ENCODE measurements at places on chromosomes 2 and 18.

GRCh38 chr2:2992634-2993033, 385.0 kb downstream of the EIPR1 start:
- no peak for DNase-seq

- DNase-seq = no peak
Observed at GRCh38 chr2:40199771-40200170, 252.1 kb downstream of the SLC8A1 start.

DNA sequence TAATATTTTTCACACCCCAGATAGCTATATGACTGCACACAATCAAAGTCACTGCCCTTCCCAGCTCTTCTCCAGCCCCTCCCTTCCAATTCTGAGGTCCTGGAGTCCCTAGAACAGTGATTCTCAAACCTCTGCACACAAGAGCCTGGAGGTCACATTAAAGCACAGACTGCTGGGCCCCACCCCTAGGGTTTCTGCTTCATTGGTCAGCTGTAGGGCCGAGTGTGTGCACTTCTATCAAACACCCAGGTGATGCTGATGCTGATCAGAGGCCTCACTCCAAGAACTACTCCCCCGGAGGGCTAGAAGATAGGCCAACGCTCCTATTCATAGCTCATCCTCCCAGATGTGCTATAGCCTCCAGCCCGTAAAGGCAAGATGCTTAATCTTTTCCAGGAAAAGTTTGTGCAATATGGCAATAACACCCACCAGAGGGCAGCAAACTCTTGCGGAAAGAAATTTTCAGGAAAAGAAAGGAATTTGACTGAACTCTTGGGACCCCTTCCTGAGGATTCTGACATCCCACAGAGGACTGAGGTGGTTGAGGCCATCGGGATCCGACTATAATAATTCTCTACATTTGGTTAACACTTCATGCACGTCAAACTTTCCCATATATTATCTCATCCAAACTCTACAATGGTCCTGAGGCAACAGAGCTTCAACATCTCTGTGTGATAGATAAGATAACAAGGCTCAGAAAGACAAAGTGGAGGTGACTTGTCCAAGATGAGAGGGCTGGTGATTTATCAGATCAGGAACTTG, 194.2 kb upstream of the PKDCC start:
- DNase-seq = no peak

GRCh38 chr18:36304723-36305122, 7.2 kb downstream of the FHOD3 start:
- no peak for DNase-seq

DNA sequence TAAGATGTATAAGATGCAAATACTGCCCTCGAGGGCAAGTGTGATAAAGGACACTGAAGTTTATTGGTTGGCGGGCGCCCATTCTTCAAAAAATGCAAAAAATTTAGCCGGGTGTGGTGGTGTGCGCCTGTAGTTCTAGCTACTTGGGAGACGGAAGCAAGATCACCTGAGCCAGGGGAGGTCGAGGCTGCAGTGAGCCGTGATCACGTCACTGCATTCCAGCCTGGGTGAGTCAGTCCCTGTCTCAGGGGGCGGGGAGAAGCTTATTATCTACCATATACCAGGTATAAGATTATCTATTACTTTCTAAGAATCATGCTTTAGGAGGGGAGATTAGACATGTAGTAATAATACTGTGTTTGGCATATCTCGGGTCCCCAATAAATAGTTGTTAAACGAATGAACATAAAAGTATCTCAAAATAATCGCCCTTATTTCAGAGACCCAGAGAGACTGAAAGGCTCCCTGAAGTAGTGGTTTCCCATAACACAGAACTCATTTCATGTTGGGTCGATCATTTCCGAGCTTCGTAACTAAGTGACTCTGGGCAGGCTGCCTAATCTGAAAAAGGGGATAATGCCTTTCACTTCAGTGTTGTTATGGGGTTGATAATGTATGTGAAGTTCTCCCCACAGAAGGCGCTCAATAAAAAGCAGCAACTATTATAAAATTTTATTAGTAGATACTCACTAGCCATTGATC, 1.2 kb upstream of the SELENOI start:
- DNase-seq = peak; percentile 39

GRCh38 chr2:121998751-121999150, 243.3 kb downstream of the TSN start:
- DNase-seq = no peak

DNA sequence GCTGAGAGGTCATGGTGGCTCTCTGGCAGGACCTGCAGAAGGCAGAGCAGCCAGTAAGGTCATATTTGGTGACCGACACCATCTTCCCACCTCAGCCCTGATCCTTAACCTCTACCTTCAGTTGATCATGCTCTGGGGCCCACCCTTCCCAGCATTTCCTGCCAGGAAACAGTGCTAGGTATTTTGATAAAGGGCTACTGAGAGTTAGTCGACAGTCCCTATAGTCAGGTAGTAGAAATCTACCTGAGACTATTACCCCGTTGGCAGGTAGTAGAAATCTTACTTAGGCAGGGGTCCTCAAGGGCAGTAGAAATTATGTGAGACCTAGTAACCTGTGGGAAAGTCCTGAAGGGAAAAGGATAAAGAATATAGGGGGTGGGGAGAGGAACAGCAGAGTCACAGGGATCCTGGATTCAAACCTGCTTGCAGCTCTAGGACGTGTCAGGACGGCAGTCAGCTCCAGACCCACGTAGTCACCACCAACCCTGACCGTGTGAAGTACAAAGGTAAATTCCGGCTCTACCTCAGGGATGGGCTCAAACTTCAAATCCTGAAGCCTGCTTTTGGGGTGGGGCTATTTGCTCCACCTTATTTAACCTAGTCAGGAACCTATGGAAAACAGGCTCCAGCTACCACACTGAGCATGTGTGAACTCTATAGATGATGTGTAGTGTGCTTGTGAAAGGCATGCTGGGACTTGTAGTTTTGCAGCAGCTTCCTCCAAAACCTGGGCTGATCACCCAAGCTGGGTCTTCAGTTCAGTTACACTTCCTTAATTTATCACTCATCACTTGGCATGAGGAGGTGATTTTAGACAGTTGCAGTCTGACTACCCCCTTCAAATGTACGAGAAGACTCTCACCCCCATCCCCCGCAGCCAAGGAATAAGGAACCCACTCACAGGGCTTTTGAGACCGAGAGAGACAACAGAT, at the start of gene DQX1:
Gene DQX1, minus strand, starts transcription at position 515 of the 932 bp plus-strand sequence. Its CDS starts 502 bp downstream, at position 13.
- DNase-seq = no peak

Data from stimulated activated CD8-positive, alpha-beta memory T cell treated with anti-CD3 and anti-CD28 coated beads, Interleukin-7, amount 100 ng/mL, for 4 hours (primary cell).